ENCODE measurements at places on chromosomes 5 and 9. TPM values are rescaled to one million over a fixed set of nuclear protein-coding genes. Genes with fewer than 3 reads are reported as not detected.

Gene SLCO4C1
- not detected for total RNA-seq

Gene SCGB3A1
- total RNA-seq = not detected

Gene TLX3
- total RNA-seq = not detected

Gene PFN3
- not detected for total RNA-seq

GRCh38 chr5:74035521-74035937, 409.5 kb downstream of the ARHGEF28 start:
- peak; percentile 91 for DNase-seq

GRCh38 chr9:16182784-16183183, 629.9 kb downstream of the CCDC171 start:
- DNase-seq = no peak

Data from LHCN-M2 (cell line).